ENCODE measurements at places on chromosomes 5 and 9. TPM values are rescaled to one million over a fixed set of nuclear protein-coding genes. Genes with fewer than 3 reads are reported as not detected.

The EQTN gene
- not detected for total RNA-seq

GRCh38 chr9:12464910-12465512, 228.2 kb upstream of the TYRP1 start:
- DNase-seq = no peak

DNA sequence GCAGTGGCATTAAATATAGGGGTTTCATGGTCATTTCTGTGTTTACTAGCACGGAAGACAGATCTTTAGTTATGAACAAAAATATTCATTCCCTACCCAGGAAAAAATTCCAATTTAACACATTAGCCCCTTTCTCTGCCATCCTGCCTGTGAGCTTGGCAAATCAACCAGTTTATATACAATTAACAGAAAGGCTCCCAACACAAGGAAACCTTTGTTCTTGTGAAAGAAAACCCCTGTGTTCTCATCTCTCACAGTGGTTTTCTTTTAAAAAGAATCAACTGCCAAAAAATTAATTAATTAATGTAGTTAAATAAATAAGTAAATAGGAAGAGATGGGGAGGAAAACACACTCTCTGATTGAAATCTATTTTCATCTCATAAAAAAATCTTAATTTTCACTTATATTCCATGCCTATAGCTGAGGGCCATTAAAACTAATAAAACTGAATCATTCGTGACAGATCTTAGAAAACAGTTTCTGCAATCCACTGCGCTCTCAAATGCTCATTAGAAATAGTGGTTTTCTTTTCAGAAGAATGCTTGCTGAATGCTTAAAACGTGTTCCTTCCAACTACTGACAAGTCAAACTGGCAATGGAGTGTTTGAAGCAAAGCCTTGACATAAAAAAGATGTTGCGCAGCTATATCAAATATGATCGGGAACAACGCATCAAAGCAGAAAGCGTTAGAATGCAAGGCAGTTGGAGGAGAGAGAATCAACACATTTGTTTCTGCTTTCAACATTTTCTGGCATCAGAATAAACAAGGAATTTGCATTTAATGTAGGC, 387.7 kb downstream of the TLR4 start:
- DNase-seq = no peak

The IFNA13 gene
- total RNA-seq = not detected

DNA sequence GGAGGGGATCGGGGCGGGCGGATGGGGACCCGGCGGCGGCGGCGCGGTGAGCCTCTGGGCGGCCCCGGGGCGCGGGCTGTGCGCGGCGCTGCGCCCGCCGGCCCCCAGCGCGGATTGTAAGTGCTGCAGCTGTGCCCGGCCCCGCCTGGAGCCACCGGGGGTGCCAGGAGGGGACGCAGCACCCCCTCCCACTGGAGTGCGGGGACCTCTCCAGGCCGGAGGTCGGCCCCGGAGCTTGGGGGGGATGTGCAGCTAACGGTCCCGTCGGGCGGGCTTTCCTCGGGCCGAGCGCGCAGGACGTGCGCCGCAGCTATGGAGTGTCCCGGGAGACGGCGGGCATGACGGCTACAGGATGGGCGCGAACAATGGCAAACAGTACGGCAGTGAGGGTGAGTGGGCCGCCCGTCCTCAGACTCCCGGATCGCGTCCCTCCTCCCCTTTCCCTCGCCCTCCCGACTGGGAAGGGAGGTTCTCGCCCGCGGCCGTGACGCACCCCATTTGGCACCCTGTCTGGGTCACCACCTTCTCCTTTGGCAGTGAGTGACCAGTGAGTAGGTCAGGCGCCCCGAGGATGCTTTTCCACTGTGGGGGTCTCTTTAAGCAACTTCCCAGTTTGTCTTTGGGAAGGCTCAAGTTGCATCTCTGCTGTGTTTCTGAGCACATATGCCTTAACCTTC, 483 bp downstream of the FBXL7 start:
- DNase-seq = peak; percentile 16

GRCh38 chr9:137477778-137478612, 18.9 kb upstream of the NSMF start:
- DNase-seq = no peak

The TMEFF1 gene
- total RNA-seq = not detected

- DNase-seq = no peak
Measured at GRCh38 chr5:118778941-118779340, 209.4 kb downstream of the DTWD2 start.

GRCh38 chr9:76855015-76855414, 50.9 kb downstream of the PRUNE2 start:
- DNase-seq = no peak

GRCh38 chr5:125343015-125343414, 596.6 kb upstream of the ZNF608 start:
- DNase-seq = no peak
